ENCODE measurements at places on chromosomes 7 and 10.

GRCh38 chr10:110857265-110858171 lies 14.2 kb upstream of the PDCD4 start:
- no peak for DNase-seq

GRCh38 chr10:112330162-112330561 lies 43.8 kb upstream of the ACSL5 start:
- no peak for DNase-seq

DNA sequence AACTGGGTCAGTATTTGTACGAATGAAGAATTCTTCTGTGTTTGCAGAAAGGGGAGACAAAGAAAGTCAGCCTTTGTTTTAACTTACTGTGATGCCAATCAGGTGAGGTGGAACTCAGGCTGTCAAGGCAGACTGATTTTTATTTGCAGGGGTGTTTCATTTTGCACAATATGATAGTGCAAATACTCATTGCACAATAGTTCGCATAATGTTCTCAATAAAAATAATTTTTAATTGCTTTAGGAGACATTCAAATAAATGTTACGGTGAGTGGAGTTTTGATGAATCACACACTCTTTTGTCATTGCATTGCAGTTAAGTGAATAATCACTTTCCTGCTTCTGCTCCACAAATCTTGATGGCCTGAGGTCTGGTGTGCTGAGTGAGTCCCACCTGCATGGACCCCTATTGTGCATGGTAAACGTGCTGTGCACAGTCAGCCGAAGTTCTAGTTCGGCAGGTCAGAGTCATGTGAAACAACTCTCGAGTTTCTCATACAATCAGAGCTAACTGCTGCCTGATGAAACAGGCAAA lies 141.3 kb upstream of the FZD8 start:
- no peak for DNase-seq

DNA sequence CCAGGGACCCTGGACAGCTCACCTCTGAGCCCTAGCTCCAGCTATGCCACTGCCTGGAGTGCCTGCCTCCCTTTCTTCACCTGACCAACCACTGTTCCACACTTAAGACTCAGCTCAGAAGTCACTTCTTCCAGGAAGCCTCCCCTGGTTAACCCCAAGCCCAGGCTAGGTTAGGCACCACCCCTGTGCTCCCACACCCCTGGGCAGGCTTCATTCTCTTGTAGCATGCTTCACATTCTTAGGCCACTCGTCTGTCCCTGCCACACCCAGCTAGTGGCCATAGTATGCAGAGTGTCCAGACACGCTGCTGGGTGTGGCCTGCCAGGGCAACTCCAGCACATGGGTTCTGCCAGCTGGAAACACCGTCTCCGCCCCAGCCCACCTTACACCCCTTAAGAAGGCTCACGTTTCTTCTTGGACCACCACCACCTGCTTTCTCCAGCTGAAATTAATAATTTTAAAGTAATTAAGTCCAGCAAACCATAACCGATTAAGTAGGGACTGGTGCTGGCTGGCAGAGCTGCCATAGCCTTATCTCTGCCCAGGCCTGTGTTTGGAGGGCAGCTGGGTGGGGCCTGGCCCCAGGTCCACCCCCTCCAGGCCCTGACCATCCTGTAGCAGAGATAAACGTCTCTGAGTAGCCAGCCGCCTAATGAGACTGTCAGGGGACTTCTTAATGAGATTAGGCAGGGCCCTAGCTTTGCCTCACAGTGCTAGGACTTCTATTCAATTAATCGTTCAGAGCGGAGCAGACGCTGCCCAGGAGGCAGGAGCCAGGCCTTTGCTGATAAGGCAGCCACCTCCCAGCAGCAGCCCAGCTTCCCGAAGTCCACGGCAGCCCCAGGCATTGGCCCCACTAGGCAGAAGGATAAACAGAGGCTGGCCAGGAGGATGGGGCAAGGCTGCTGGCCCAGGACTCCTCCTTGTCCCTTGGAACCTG lies 20.5 kb downstream of the GRID1 start:
- no peak for DNase-seq

GRCh38 chr10:131701131-131701947 lies 199.5 kb upstream of the PPP2R2D start:
- DNase-seq = no peak

DNA sequence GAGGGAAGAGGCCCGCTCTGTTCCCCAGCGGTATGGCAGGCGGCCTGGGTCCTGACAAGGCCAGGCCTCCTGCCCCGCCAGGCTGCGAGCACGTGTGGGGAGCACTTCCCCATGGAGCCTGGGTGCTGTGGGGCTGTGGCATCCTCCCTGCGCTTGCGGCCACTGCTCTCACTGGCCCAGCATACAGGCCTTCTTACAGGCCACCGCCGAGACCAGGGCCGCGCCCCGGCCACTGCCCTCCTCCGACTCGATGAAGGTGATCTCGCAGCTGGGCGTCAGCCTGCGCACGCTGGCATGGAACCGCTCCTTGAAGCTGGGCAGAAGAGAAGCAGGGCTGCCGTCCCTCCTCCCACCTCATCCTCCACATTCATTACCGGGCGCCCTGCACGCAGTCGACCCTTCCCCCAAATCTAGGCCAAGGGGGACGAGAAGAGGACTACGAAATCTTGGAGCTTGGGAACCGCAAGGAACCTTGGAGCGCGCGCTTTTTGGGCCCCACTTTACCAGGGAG lies 3.9 kb upstream of the MYL7 start:
- no peak for DNase-seq

All from effector memory CD4-positive, alpha-beta T cell (primary cell).